ENCODE measurements at places on chromosomes 12 and 14.
A peak's percentile ranks its signal among the peaks of the same experiment; 100 is the strongest.

GRCh38 chr12:119735079-119735478 is 67.1 kb downstream of the PRKAB1 start:
- ATAC-seq = no peak

DNA sequence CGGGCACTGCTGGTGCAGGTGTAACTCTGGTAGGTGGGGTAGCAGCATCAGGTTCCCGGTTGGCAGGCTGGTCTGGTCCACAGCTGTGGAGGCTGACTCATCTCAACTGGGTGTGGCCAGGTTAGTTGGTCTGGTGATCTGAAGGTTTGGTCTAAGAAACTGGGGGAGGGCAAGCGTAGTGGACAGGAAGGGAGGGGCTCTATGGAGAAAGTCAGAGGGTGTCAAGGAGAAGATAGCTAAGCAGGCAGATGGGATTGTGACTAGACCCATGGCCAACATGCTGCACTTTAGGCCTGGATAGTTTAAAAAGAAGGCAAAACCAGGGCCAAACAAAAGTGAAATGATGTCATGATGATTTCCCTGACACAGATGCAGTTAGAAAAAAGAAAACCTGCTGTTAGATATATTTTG is 7.9 kb downstream of the TRIM9 start:
- ATAC-seq = peak; percentile 88

DNA sequence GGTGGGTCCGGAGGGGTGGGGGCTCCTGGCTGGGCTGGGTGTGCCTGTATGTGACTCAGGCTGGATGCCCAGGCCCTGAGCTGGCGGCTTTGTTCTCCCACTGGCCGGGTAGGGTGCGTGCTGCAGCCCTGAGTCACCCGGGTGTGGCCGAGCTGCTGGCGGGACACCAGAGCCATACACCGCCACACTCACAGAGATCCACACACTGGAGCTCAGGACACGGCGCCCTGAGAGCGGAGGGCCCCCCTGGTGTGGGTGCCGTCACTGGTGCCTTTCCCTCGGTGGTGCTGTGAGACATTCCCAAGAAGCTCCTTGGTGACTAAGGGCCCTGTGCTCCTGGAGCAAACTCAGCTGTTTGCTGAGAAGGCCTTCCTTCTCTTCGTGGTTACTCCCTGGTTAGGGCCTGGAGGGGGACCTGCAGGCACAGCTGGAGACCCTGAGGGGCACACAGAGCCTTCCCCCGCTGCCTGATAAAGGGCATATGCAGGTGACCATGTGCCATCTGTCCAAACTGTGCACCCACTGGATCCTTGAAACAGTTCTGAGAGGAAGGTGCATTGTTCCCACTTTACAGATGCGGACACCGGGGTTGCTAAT is 44.3 kb downstream of the KRT80 start:
- ATAC-seq = peak; percentile 75

GRCh38 chr12:104222976-104223375 is 7.4 kb downstream of the TXNRD1 start:
- ATAC-seq = no peak

Data from esophagus mucosa (tissue), 1 donor.